ENCODE measurements at places on chromosomes 7 and 10. TPM values are rescaled to one million over a fixed set of nuclear protein-coding genes. Genes with fewer than 3 reads are reported as not detected.

The RSPH10B2 gene
- not detected for polyA plus RNA-seq

The STEAP1 gene
- polyA plus RNA-seq = 11.2 TPM

The CUZD1 gene
- 1.4 TPM for polyA plus RNA-seq

The LLCFC1 gene
- polyA plus RNA-seq = 0.43 TPM

The COL17A1 gene
- 0.30 TPM for polyA plus RNA-seq

The CASD1 gene
- 39.8 TPM for polyA plus RNA-seq

The HSPB1 gene
- 163 TPM for polyA plus RNA-seq

The MKX gene
- polyA plus RNA-seq = 0.06 TPM

The CHST3 gene
- polyA plus RNA-seq = 18.3 TPM

DNA sequence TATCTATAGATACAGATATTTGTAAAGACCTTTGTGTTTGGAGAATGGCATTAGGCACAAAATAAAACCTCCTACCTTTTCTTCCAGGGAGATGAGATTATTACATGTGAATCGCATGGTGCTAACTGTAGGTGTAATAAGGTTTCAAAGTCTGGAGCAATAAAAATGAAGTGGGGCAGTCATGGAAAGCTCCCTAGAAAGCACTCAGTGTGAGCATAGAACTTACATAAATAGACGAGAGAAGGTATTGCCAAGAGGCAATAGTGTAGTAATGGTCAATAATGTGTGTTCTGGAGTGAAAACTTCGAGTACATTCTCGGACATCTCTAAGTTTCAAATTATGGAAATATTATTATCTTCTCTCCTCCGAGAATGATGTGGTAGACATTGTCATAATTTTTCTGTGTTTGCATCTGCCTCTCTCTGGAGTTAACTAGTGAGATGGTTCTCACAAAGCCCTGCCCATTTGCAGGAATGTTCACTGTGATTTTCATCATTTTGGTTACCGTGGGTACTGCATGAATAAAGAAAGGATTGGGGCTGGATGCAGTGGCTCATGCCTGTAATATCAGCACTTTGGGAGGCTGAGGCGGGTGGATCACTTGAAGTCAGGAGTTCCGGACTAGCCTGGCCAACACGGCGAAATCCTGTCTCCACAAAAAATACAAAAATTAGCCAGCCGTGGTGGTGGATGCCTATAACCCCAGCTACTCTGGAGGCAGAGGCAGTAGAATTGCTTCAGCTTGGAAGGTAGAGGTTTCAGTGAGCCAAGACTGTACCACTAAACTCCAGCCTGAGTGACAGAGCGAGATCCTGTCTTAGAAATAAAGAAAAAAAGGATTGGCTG lies 10.6 kb downstream of the VIM start:
- DNase-seq = no peak

DNA sequence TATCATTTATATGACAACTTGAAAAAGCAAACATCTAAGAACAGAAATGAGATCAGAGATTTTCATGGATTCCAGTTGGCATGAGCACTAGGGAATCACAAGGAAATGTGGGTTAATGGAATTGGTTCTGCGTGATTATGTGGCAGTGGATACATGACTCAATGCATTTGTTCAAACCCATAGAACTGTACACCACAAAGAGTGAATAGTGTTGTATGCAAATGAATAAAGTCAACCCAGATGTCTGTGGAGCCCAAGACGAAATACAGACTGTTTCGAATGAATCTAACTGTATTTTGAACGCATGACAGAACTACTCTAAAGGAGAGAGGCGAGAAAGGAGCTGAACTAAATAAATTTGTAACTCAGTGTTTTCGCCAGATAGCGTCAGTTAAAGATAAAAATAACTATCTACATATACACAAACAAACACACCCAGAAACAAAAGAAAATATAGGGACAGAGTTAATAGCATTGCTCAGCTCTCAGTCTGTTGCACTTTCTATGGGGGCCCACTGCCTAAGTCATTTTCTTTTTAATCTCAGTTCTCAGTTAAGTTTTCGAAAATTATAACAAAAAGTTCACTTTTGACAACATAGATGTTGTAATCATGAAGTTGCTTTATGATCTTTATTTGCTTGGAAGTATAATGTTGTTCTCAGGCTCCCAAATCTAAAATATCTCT lies 636.7 kb upstream of the SEMA3D start:
- no peak for DNase-seq

DNA sequence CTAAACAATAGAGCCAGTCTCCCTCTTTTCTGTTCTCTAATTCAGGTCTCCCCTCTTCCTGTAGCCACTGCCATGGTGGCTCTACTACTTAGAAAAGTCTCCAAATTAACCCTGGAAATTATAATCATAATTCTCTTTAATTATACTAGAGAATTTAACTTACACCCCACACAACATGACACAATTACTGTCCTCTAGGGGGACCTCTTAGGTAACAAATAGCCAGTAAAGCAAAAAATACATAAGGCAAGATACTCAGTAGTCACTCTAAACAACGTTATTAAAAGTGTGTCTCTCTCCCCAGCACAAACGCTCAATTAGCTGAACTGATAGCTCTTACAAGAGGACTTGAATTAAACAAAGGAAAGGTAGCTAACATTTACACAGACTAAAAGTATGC lies 44.3 kb upstream of the ZNF107 start:
- no peak for DNase-seq

DNA sequence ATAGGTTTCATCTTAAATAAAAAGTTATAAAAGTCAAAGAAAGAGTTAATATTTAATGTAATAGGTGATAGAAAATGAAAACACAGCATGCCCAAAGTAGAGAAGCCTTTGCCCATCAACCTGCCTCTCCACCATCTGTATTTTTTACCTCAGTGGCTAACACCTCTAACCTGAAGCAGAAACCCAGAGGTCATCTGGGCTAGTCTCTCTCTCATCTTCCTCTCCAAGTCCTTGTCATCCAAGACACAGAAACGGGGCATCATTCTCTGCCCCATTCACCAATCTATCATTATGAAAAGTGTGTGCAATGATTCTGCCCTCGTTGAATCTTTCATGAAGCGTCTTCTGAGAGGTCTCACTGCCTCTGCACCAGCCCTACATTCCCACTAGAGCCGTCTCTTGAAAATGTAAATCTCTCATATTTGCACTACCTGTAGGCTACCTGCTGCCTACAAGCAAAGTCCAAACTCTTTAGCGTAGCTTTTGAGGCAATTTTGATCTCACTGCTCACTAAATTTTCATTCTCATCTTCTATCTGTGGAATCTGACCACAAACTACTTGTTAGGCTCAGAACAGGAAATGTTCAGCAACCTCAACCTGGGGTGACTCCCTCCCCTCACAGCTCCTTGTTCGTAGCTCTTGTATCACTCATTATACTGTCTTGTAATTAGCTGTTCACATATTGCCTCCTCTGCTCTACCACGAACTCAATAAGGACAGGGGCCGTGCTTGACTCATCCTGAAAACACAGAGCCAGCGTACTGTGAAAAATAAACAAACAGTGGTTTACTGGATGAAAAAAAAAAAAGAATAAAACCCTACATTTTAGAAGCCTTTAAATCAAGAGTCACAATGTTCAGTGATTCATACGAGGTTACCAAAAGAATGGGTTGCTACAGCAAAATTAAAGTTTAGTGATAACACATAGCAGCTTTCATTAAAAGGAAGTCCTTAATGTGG lies 83.1 kb downstream of the CTNNA3 start:
- DNase-seq = no peak

GRCh38 chr7:45048748-45049147 lies 40.0 kb downstream of the NACAD start:
- DNase-seq = no peak

- no peak for DNase-seq
Measured at GRCh38 chr7:4256286-4256685, 425.8 kb upstream of the FOXK1 start.

GRCh38 chr10:49369216-49370162 lies 26.4 kb downstream of the DRGX start:
- DNase-seq = no peak

DNA sequence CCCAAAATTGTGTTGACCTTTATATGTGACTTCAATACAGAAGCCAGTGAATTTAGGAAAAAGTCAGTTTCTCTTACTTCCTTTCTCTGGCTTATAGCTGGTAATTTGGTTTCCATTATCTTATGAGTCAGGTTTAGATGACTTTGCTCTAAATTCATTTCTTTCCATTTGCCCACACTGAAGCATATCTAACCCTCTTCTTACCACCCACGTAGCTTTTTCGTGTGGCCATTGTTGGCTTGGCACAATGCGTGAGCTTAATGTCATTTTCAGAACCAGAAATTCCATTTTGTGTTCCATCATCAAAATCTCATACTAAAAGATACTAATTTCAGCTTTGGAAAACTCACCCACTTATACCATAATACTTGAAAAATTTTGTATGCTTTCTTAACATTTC lies 271.2 kb downstream of the INHBA start:
- no peak for DNase-seq

GRCh38 chr7:103712991-103713778 lies 267.2 kb upstream of the SLC26A5 start:
- DNase-seq = no peak

GRCh38 chr7:155974186-155974897 lies 162.1 kb upstream of the SHH start:
- DNase-seq = no peak

Measured in right renal pelvis (tissue), 4 donors.